H4 (cell line): ENCODE measurements at places on chromosomes 5 and 9.

DNA sequence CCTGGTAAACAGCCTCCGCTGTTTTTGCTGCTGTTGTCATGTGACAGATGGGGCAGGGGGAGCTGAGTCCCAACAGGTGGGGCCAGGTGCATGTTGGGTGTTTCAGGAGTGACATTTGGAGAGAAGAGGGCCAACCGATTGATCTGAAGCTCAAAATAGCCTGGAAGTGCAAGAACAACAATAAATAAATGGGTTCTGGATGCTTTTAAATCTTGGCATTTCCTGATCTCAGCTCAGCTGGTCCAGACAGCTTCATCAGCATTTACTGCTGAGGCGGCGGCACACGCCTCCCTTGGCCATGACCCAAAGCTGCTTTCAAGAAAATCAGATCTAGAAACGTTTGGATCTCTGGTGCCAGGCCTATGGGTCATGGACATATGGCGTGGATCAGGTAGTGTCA, 70.5 kb downstream of the PPARGC1B start:
- no peak for DNase-seq

DNA sequence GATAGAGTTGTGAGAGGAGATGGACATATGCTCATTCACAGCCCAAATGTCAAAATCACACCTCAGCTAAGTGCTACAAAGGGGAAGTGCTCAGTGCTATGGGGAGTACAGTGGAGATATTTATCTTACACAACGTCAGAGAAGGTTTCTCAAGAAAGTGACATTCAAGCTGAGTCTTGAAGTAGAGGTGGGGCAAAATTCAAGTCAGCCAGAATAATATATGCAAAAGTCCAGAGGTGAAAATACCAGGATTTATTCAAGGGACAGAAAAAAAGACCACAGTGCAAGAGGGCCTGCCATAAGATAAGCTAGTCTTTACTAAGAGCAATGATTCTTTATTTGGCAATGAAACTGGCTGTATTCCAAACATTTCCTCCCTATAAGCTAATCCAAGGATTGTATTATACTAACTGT, 327.8 kb upstream of the PIK3R1 start:
- no peak for DNase-seq

GRCh38 chr9:137075275-137075775, 2.0 kb upstream of the UAP1L1 start:
- no peak for DNase-seq

- DNase-seq = no peak
Observed at GRCh38 chr9:33129886-33130881, 37.0 kb downstream of the B4GALT1 start.

- peak; percentile 66 for DNase-seq
Observed at GRCh38 chr5:52709167-52709925, 78.4 kb upstream of the ITGA1 start.

- no peak for DNase-seq
Observed at GRCh38 chr5:54936201-54936600, 49.2 kb downstream of the ESM1 start.

- DNase-seq = peak; percentile 18
Observed at GRCh38 chr5:68381060-68381459, 165.5 kb downstream of the PIK3R1 start.

GRCh38 chr5:81003811-81004386, 43.7 kb downstream of the RASGRF2 start:
- DNase-seq = no peak

DNA sequence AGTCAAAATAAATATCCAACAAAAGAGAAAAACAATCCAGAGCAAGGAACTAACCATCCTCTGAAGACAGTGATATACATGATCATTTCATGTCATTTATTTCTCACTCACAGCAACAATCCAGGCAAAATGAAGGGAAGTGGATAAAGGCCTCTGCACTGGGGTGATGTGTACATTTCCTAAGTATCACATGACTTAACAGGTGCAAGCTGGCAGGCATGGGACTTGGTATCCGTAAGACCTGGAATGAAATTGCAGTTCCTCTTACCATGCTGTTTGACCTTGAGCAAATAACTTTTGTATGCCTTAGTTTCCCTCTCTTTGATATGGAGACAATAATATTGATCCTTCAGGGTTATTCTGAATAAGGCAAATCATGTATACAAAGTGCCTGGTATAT, 77.6 kb downstream of the PRLR start:
- no peak for DNase-seq

DNA sequence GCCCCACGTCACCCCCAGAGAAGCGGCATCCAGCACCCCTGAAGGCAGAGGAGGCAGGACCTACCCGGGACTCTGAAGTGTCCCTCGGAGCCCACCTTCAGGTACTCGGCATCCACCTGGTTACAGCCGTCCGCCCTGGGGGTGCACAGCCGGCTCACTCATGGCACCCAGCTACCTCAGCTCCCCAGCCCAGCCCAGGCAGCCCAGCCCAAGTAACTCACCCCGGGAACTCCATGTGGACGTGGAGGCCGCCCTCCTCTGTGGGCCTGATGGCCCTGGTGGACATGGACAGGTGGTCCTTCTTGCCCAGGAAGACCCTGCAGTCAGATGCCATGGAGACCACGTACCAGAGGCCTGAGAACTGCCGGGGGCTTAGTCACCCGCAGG, 676 bp downstream of the LCN15 start:
- DNase-seq = no peak

- no peak for DNase-seq
Observed at GRCh38 chr5:33631786-33632185, 191.0 kb downstream of the TARS1 start.

GRCh38 chr9:326667-327066, 112.0 kb downstream of the DOCK8 start:
- DNase-seq = no peak

GRCh38 chr5:60803712-60804111, 40.4 kb downstream of the ELOVL7 start:
- DNase-seq = no peak

DNA sequence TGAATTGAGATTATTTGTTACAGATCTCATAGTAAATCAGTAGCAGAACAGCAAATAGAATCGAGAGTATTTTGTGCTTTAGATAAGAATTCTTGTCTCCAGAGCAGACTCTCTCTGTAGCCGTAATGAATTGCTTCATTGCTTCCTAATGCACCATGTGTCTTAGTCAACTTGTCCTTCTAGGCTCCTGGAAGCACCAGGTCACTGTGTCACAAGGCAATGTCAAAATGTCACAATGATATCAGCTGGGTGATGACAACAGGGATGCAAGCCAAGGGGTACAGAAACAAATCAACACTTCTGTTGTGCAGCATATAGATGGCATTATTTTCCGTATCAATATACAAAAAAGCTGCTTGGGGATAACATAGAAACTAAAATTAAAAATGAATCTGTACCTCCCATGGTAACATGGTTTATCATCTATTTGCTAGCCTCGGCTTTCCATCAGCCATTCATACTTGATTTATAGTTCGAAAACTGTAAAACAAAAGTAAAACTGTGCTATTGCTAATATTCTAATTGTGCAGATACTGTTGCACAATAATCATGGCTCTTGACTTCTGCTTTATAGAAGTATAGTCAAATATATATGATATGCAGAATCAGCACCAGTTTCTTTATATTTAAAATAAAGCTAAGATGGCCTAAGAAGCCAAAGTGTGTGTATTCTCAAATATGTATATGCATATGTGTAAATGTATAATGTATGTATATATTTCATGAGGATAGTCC, 435.9 kb upstream of the TLE4 start:
- DNase-seq = no peak

GRCh38 chr5:168676501-168676900, 97.3 kb upstream of the PANK3 start:
- no peak for DNase-seq

GRCh38 chr9:130938184-130938651, 829 bp downstream of the FIBCD1 start:
- no peak for DNase-seq

DNA sequence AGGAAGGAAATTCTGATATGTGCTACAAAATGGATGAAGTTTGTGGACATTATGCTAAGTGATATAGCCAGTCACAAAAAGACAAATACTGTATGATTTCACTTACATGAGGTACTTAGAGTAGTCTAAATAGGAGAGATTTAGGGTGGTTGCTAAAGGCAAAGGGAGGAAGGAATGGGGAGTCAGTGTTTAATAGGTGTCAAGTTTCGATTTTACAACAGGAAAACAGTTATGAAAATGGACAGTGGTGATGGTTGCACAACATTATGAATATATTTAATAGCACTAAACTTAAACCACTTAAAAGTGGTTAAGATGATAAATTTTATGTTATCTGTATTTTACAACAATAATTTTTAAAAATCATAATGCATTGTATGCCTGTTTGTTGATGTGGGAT, 40.4 kb upstream of the ECM2 start:
- no peak for DNase-seq

GRCh38 chr9:125931211-125931610, 184.0 kb downstream of the PBX3 start:
- DNase-seq = no peak

DNA sequence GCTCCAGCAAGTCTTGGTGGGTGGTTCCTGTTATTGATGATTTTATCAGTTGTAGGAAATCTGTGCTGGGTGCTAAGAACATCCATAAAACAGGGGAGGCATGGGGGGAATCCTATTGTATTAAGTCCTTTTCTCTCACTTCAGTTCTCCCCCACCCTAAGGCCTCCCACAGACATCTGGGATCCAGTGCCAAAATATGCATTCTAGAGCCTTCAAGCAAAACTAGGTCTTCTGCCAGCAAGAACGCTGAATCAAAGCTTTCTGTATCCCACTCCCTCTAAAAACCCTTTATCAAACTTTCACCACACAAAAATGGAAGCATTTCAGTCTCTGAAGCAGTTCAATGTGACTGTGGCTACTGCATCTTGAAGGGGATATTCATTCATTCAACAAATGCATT, 281.9 kb downstream of the GAS1 start:
- no peak for DNase-seq

GRCh38 chr9:137296670-137297664, 5.1 kb downstream of the NRARP start:
- DNase-seq = no peak

DNA sequence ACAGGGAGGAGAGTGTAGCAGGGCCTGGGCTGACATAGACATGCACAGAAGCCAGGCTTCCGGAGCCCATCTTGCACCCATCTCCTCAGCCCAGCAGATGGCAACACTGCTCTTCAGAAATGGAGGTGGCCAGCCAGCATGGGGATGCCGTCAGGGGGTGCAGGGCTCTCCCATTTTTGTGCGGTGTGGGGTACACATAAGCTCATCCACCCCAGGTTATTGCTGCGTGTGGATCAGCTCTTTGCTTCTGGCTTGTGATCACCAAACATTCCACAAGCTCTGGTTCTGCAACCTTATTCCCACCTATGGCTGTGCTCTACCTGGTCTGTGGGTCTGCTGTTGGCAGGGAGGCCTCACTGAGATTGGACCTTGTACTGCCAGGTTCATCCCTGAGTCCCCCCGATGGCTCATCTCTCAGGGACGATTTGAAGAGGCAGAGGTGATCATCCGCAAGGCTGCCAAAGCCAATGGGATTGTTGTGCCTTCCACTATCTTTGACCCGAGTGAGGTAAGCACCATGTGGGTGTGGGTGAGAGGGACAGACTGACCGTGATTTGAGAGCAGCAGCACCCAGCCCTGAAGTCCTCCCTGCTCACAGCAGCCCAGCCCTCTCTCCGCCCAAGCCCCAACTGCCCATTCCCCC, 17.3 kb downstream of the SLC22A5 start:
- DNase-seq = peak; percentile 88

DNA sequence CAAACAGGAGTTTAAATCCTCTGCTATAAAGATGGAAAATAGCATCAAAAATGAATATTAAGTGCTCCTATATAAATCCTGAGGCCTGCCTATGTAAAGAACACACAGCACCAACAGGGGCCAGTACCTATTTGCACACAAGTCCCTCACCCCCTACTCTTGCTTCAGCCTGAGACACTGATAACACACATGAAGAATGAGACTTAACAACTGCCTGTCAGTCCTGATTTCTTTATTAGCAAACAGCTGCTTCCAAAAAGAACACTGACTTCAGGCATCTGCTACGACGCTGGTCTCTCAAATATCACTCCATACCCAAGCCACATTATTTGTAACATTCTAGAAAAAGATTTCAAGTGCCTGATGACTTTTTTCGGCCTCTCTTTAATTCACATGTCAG, 55.5 kb downstream of the MYO10 start:
- no peak for DNase-seq

GRCh38 chr9:132078699-132079356, 839 bp downstream of the MED27 start:
- no peak for DNase-seq
